ENCODE measurements at places on chromosomes 6 and 20.
A peak's percentile ranks its signal among the peaks of the same experiment; 100 is the strongest.

- DNase-seq, result no peak
Observed at GRCh38 chr20:56501116-56501515, 23.4 kb upstream of the FAM209A start.

GRCh38 chr6:157316871-157317814 lies 6.2 kb downstream of the TMEM242 start:
- DNase-seq, result no peak

GRCh38 chr6:45946352-45946751 lies 69.3 kb downstream of the CLIC5 start:
- no peak for DNase-seq

DNA sequence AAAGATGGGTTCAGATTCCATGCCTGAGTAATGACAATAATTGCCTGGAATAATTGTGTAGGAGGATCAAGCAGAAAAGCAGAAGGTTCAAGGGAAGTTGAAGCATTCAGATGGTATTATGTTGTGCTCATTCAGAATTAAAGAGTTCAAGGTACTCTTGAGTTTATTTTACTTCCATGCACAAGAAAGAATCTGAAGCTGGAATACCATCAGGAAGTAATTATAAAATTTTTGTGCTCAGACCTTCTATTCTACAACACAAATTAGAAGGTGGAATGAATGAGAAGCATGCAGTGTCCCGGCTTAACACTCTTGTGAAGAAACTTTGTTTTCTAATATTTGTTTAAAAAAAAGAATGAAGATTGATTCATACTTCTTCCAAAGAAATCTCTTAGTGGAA lies 139.4 kb upstream of the ENPP5 start:
- DNase-seq, result no peak

GRCh38 chr20:973785-974194 lies 28.3 kb downstream of the RSPO4 start:
- peak; percentile 70 for DNase-seq

DNA sequence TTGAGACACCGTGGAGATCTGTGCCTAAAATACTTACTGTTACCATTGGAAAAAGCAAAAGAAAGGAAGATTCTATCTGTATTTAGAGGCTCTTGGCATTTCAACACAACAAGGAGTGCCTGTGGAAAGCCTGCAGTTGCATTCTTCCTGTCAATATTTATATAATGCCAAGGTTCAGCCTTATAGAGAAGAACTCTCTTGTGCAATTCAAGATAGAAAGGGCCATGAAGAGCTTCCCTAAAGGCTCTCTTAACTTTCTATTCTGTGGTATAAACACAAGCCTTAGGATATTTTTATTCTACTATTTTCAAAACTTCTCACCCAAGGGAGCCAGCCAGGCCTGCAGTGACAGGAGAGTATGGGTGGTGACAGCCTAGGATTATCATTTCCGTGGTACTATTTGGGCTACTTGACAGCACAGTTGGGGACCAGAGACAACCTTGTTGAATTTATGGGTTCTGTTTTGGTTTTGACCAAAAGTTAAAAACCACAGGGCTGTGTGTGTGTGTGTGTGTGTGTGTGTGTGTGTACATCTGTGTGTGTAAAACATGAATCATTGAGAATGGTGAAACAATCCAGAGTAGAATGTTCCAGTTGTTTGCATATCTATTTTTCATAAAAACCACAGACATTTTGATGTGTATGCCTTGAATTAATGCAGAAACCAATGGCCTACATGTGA lies 700.9 kb upstream of the SLC35B3 start:
- DNase-seq, result no peak

DNA sequence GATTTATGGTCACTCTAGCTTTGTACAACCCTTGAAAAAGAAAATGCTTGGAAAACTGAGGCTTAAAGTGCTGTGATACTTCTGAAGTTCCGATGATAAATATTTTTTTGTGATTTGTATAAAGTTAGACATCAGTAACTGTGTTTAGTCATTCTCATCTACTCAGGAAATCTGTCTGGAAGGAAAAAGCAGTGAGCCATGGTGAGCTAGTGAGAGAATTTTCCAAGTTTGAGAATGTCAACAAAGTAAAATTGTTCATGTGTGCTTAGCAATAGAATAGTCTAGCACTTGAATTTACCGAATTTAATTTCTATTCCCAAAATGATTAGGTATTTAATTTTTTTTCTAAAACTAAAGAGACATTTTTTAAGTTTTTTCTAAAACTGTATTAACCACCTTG lies 41.3 kb upstream of the PLCB4 start:
- DNase-seq, result no peak

GRCh38 chr6:159013229-159013628 lies 13.2 kb upstream of the RSPH3 start:
- DNase-seq, result no peak

GRCh38 chr6:11179419-11180202 lies 52.9 kb downstream of the NEDD9 start:
- DNase-seq, result no peak

DNA sequence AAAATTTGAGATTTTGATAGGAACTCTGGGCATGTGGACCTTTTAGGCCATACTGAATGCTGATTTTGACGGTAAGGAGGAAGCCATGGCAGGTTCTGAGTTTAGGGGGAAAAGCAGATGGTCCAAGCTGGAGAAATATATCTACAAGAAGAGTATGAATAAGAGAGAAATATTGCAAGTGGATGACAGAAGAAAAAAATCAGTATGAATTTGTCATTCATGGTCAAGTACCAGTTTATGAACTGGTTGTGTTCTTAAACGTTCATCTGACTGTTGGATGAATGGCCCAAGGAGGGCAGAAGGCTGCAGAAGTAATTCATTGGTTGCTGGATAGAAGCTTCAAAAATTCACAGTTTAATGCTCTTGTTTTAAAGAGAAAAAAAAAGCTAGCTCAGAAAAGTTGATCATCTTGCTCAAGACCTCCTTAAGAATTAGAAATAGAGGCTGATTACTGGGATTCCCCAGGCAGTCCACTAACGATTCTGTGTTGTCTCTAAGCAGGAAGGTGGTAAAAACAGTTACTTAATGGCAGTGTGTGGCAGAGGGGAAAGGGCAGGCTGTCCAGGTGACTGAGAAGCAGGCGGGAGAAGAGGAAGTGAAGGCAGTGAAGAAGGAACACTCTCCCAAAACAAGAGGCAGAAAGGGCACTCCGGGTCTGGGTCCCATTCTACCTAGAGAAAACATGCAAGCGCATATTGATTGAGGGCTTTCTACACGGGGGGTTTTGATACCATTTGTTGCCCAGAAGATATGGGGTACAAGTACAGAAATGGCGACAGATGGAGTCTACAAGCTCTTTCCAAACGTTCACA lies 2.0 kb upstream of the DUSP22 start:
- DNase-seq, result no peak

DNA sequence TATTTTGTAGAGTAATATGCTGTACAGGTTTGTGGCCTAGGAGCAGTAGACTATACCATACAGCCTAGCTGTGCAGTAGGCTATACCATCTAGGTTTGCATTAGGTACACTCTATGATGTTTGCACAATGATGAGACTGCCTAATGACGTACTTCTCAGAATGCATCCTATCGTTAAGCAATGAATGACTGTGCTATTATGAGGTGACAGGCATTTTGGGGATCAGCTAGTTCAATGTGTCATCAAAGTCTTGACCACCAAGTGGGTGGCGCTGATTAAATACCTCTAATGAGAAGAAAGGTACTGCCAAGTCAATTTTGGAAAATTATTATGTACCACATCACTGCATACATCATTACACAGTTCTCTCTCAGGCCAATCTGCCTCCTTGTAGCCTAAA lies 190.2 kb downstream of the BACH2 start:
- no peak for DNase-seq

GRCh38 chr6:78867370-78868040 lies at the start of gene IRAK1BP1:
Gene IRAK1BP1 (plus strand): TSS chr6:78867551. CDS start chr6:78867577, 26 bp downstream.
- DNase-seq, result peak; percentile 93

Measured in D341Med (cell line).